CD8-positive, alpha-beta memory T cell (primary cell): ENCODE measurements at places on chromosomes 4 and X.

DNA sequence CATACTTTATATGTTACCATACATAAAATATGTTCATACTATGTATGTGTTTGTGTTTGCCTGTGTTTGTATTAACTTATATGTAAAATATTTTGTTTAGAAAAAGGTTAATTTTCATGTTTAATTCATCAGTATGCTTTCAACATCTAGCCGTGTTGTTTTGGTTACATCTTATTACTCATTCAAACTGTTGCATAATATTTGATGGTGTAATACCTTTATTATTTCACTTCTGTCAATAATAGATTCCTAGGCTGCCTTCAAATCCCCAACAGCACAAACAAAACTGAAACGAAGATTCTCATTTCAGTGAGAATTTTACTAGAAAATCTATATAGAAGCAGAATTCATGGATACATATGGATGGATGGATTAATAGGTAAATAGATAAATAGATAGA lies 462.3 kb upstream of the ADGRL3 start:
- H3K27me3 ChIP-seq: no peaks in the 10 kb centered on the region
- H3K4me1 ChIP-seq: no peaks in the 10 kb centered on the region
- no peak overlapping the region for H3K27ac ChIP-seq
- H3K4me3 ChIP-seq: no peak overlapping the region
- no peaks in the 10 kb centered on the region for H3K36me3 ChIP-seq

DNA sequence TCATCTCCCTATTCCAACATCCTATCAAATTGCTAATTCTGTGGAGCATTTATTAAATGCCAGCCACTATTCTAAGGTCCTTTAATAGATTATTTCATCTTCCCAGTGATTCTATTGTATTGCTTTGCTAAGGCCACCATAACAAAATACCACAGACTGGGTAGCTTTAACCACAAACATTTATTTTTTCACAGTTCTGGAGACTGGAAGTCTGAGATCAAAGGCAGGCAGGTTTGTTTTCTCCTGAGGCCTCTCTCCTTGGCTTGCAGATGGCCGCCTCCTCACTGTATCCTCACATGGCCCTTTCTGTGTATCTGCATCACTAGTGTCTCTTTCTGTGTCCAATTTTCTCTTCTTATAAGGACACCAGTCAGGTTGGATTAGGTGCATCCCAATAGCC lies 64.5 kb downstream of the CPE start:
- no peak overlapping the region for H3K27ac ChIP-seq
- DNase-seq: no peak
- no peaks in the 10 kb centered on the region for H3K27me3 ChIP-seq
- no peak overlapping the region for H3K4me3 ChIP-seq

GRCh38 chrX:13101441-13102139 lies 57.2 kb upstream of the FAM9C start:
- no peaks in the 10 kb centered on the region for H3K36me3 ChIP-seq
- H3K4me3 ChIP-seq: no peak overlapping the region
- no peaks in the 10 kb centered on the region for H3K27me3 ChIP-seq
- DNase-seq: peak; percentile 70
- H3K27ac ChIP-seq: no peak overlapping the region

- no peaks in the 10 kb centered on the region for H3K36me3 ChIP-seq
- no peaks in the 10 kb centered on the region for H3K4me1 ChIP-seq
- no peak overlapping the region for H3K27ac ChIP-seq
- DNase-seq: no peak
- no peak overlapping the region for H3K4me3 ChIP-seq
Observed at GRCh38 chr4:148296498-148296897, 145.7 kb downstream of the NR3C2 start.

- H3K4me1 ChIP-seq: no peaks in the 10 kb centered on the region
- DNase-seq: no peak
- H3K36me3 ChIP-seq: no peaks in the 10 kb centered on the region
- H3K27ac ChIP-seq: no peak overlapping the region
- no peak overlapping the region for H3K4me3 ChIP-seq
Observed at GRCh38 chr4:121326597-121326996, 54.2 kb downstream of the QRFPR start.

- peak overlapping the region; percentile 73 for H3K4me3 ChIP-seq
- H3K27ac ChIP-seq: peak overlapping the region; percentile 76
- H3K36me3 ChIP-seq: peaks cover 40% of the 10 kb centered on the region
Observed at GRCh38 chrX:1592470-1593142, 1.2 kb downstream of the AKAP17A start.

DNA sequence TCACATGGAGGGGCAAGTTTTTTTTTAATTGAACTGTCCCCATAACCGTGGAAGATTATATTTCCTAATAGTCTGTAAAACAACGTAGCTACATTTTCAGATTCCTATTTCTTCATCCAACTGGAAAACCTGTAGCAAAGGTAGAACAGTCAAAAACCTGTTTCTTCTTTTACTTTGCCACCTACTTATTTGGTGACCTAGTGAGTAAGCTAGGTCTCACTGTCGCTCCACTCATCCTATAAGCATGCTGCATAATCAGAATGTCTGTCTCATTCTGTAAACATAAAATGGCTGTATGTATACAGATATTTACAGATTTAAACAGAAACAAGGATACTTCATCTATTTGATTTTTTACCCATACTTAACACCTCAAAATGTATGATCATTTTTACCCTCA lies 20.4 kb downstream of the MAML3 start:
- H3K4me1 ChIP-seq: no peaks in the 10 kb centered on the region
- H3K27me3 ChIP-seq: no peaks in the 10 kb centered on the region
- no peak overlapping the region for H3K4me3 ChIP-seq
- no peak for DNase-seq

GRCh38 chr4:25792200-25792791 lies 70.5 kb downstream of the SEL1L3 start:
- DNase-seq: no peak
- no peaks in the 10 kb centered on the region for H3K27me3 ChIP-seq
- no peak overlapping the region for H3K27ac ChIP-seq
- no peaks in the 10 kb centered on the region for H3K4me1 ChIP-seq
- no peak overlapping the region for H3K4me3 ChIP-seq
